ENCODE measurements at places on chromosomes 5 and 9.

GRCh38 chr5:87263498-87263897 is 4.2 kb upstream of the RASA1 start:
- no peak for DNase-seq

GRCh38 chr9:123651273-123651672 is 278.7 kb downstream of the DENND1A start:
- DNase-seq = no peak

DNA sequence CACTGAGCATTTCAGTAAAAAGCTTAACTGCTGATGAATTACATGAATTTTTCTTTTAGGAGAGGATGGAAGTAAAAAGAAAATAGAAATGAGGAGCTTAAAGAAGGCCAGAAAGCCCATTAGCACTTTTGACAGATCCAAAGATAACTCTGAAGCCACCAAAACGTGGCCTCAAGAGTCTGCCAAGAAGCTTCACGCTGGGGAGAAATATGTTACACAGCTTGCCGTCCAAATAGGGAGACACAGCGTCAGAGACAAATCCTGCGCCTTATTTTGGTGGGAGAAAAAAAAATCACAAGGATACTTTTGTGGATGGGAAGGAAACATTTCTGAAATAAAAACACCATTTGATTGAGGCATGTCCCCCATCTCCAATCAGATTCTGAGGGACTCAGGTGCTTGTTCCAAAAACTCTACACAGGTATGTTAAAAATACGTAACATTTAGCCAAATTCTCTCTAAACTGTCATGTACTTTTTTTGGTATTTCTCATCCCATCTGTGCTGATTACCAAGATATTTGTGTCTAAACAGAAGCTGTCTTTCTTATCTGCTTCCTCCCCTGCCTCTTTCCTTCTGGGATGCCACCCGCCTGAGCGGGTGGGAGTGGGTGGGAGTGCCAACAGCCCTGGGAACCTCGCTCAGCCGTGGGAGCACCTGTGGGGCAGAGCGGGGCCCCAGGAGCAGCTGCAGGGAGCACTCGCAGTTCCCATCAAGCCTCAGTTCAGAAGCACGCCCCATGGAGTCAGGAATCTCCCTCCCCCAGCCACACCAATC is 275.5 kb downstream of the DENND1A start:
- DNase-seq = no peak

DNA sequence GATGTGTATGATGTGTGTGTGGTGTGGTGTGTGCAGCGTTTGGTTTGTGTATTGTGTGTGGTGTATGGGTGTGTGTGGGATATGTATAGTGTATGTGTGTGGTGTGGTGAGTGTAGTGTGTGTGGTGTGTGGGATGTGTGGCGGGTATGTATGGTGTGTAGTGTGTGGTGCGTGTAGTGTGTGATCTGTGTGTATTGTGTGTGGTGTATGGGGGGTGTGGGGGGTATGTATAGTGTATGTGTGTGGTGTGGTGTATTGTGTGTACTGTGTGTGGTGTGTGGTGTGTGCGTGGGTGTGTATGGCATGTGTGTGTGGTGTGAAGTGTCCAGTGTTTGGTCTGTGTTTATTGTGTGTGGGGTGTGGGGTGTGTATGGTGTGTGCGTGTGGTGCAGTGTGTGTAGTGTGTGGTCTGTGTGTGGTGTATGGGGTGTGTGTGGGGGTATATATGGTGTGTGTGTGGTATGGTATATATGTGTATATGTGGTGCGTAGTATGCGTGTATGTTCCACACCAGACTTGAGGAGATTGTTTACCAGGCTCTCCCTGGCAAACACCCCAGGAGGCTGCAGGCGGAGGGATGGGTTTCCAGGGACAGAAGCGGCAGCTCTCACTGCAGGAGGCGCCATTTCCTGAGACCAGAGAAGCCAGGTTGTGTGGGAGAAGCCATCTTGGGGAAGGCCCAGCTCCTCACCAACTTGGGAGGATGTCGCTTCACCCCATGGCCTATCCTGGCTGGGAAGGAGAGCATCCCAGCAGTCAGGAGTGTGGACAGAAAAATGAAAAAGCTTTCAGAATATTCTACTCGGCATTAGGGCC is 138.1 kb downstream of the NXNL2 start:
- no peak for DNase-seq

GRCh38 chr5:78182838-78183237 is 111.7 kb downstream of the AP3B1 start:
- DNase-seq = no peak

DNA sequence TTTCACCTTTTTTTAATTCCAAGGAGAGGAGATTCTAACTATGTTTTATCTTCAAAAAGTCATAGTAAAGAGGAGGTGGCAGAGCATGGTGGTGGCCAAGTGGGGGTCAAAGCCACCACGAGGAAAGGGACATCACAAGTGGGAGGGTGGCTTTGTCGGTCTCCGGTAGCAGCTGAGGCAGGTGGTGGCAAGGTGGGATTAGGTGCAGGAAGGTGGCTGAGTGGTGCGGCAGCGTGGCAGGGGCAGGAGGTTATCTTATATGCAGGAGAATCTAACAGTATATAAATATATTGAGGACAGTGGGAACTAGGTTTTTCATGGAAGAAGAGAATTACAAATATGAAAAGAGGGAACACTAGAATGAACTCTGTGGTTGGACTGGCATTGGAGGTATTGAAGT is 196.8 kb downstream of the FSTL4 start:
- no peak for DNase-seq

Measured in NCI-H345 (cell line).